ENCODE measurements at places on chromosomes 12 and 14.
A peak's percentile ranks its signal among the peaks of the same experiment; 100 is the strongest.

- ATAC-seq: no peak
Measured at GRCh38 chr12:7072035-7072434, 11.5 kb downstream of the C1S start.

DNA sequence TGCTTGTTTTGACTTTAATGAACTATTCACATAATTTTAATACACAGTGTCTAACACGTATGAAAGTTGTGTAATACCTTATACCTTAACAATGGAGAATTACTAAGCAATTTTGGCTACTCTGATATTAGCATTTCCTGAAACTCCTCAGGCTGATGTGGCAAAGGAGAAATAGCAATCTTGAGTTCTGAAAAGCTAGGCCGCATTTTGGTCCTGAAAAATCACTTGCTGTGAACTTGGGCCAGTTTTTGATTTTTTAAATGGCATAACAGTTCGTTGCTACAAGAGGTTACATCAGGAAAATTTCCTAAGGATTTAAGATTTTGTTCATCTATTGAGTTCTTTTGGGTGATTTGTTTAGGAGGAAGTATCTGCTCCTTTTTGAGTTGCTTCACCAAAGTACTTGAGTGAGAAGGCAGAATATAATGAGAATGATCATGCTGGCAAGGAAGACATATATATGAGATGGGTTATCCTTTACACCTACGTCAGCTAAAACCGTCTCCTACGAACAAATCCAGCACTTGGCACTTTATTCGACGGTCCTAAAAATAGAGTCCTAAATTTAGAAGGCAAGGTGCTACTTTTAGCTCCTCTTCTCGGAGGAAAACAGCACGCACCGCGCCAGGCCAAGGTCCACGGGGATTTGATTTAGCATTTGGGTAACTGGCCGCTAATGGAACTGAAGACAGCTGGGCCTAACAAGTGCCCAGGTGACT is 32.2 kb downstream of the MIA2 start:
- no peak for ATAC-seq

- no peak for ATAC-seq
Measured at GRCh38 chr14:103451401-103451800, 66.2 kb downstream of the MARK3 start.

- ATAC-seq: no peak
Measured at GRCh38 chr14:71472356-71473340, 459.6 kb upstream of the RGS6 start.

GRCh38 chr12:79252358-79253075 is 387.9 kb downstream of the SYT1 start:
- ATAC-seq: no peak

DNA sequence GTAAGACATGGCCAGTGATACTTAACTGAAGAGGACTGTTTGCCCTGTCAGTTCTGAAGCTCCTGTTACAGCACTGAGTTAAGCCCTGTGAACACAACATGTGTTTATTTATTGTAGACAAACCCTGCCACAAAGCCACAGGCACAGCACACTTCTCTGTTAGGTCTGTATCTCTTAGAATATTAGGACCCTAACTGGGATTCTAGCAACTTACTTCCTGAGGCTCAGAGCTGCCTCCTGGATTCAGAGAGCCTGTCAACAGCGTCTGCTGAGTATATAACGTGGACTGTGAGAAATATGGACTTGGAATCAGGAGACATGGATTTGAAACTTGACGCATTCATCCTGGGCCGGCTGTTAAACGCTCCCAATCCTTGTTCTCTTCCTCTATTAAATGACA is 135.0 kb upstream of the HIF1A start:
- ATAC-seq: no peak

DNA sequence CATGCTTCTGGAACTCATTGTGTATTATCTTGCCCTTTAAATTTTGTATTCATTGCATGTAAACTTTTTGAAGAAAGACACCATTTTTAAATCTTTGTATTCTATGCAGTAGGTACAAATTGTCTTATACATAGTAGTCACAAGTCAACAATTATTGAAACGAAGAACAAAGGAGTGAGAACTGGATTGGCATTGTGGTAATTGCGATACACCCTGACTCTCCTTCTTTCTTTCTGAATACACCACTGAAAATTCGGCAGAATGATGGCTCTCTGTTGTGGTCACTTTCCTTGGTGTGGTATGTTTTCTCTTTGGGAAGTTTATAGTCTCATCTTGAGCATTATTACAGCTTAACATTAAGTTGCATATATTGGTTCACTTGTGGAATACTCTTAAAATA is 34.1 kb downstream of the SLC16A7 start:
- no peak for ATAC-seq

DNA sequence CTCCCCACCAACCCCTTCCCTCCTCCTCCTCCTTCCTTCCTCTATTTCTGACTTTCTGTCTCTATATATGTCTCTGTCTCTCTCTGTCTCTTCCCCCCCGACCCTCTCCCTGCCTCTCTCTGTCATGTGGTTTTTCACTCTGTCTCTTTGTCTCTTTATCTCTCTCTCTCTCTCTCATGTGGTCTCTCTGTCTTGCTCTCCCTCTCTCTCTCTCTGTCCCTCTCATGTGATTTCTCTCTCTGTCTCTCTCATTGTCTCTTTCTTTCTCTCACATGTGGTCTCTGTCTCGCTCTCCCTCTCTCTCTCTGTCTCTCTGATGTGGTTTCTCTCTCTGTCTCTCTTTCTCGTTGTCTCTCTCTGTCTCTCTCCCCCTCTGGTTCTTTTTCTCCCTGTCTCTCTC is 59.3 kb downstream of the PHETA1 start:
- no peak for ATAC-seq

GRCh38 chr12:123696207-123696606 is 15.9 kb upstream of the ATP6V0A2 start:
- ATAC-seq: no peak

- ATAC-seq: no peak
Measured at GRCh38 chr12:3376779-3377455, 114.1 kb upstream of the PRMT8 start.

- no peak for ATAC-seq
Measured at GRCh38 chr14:101503431-101504095, 57.7 kb upstream of the DIO3 start.

GRCh38 chr12:40107803-40108620 is 2.1 kb upstream of the SLC2A13 start:
- ATAC-seq: peak; percentile 49

- ATAC-seq: peak; percentile 0
Measured at GRCh38 chr12:113221997-113222729, 899 bp downstream of the TPCN1 start.

DNA sequence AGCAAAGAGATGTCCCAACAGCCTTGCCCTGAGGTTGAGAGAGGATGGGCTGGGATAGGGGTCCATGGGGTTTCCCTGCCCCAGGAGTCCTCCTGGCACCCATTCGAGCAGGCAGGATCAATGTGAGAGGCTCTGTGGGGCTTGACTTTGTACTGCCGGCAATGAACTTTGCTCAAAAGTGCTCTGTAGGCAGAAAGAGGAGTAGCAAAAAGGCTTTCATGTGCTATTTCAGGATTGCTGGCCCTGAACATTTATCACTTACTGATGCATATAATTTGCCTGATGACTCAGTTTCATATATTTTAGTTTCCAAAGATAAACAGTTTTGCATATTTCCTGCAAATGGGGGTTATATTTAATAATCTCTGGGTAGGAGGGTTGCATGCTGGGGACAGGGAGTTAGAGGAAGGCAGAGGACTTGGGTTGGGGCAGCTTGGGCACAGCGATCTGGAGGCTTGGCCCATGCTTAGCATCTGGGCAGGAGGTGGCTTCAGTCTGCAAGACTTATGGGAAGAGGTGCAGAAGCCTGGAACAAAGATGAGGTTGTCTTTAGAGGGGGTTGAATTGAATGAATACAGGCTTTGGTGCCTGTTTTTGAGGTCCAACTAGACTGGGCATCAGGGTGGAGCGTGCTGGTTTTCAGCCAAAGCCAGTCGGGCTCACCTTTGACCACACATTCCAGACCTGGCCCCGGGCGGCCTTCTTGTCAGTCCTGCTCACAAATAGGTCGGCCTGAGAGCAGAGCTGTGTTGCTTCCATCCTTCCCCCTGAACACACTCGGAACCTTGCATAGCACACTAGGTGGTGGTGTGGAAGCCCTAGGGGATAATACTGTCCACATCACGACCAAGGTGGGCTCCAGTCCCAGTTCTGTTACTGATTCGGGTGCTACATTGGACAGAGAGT is 101.4 kb downstream of the PAPOLA start:
- ATAC-seq: no peak

GRCh38 chr12:50633955-50634354 is 129.2 kb downstream of the DIP2B start:
- no peak for ATAC-seq

GRCh38 chr14:106564058-106564643 is 1037.8 kb downstream of the TMEM121 start:
- ATAC-seq: peak; percentile 71

DNA sequence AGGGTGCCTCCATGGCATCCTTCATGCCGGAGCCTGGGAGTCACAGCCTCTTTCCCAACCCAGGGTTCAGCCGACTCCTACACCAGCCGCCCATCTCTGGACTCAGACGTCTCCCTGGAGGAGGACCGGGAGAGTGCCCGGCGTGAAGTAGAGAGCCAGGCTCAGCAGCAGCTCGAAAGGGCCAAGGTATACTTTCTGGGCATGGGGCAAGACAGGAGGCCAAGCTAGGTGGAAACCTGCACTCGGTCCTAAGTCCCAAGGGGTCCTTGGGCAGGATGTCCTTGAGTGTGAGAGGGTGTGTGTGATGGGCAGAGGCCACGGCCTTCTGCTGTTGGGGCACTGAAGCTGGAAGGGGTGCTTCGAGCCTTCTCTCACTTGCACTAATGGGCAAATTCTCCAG is 5.0 kb downstream of the CACNB3 start:
- ATAC-seq: no peak

DNA sequence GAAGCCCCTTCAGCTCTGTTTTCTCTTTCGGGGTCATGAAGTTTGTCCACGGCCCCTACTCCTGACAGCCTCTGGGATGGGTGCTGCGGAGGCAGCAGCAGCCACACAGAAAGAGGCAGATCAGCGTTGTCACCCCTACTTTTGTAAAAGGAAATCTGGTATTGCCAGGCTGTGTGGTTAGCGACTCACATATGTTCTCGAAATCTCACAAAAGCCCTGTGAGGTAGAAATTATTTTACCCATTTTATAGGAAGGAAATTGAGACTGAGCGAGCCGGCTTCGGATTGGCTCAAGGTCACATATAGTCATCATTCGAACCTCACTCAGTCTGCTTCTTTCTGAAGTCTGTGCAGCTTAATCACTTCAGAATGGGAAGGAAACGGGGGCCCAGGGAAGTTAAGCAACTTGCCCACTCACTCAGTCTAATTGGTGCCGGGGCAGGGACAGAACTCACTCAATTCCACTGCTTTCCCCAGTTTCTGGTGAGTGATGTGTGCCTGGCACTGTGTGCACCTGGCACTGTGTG is 1.1 kb upstream of the CKAP4 start:
- ATAC-seq: peak; percentile 18

DNA sequence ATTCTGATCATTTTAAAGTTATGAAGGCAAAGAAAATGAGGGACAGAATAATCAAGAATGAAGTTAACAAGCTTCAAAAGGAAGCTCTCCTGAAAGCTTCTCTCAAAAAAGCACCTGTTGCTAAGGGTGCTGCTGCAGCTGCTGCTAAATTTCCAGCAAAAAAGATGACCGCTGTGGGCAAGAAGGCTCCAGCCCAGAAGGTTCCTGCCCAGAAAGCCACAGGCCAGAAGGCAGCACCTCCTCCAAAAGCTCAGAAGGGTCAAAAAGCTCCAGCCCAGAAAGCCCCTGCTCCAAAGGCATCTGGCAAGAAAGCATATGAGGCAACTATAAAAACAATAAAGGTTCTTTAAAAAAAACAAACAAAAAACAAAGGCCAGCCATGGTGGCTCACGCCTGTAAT is 52.7 kb upstream of the NR2C1 start:
- ATAC-seq: no peak

DNA sequence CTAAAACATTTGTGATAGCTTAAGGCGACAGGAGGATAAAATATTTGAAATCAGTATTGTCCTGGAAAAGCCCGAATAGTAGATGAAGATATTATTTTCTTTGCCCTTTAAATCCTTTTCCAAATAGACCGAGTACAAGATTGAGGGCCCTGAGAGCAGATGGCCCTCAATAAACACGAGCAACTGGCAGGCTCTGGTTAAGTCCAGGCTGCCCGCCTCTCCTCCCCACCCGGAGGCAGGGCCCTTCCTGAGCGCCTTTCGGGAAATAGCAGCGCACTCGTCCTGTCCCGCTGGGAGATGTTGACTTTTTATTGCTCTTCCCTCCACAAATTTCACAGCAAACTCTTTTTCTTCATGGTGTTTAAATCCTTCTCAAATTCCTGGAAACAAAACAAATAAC is 50.8 kb upstream of the MAX start:
- no peak for ATAC-seq

All from stimulated activated memory B cell treated with anti-CD40 and anti-IgM and Interleukin-4, amounts not matched to agents 10 μg/mL and 1 μg/mL and 100 μg/mL, for 72 hours (primary cell).